ENCODE measurements at places on chromosomes 6 and 20. TPM values are rescaled to one million over a fixed set of nuclear protein-coding genes. Genes with fewer than 3 reads are reported as not detected.

RAET1G gene
- 10.5 TPM for total RNA-seq

RAB44 gene
- total RNA-seq = under 0.01 TPM

CD83 gene
- total RNA-seq = 1.9 TPM

CDH22 gene
- not detected for total RNA-seq

TBX18 gene
- 8.2 TPM for total RNA-seq

SLC17A9 gene
- 2.0 TPM for total RNA-seq

NMBR gene
- total RNA-seq = not detected

CTCFL gene
- total RNA-seq = not detected

F13A1 gene
- total RNA-seq = not detected

OR2J3 gene
- total RNA-seq = not detected

LY86 gene
- not detected for total RNA-seq

SLC4A11 gene
- 0.94 TPM for total RNA-seq

SLPI gene
- total RNA-seq = 2.8 TPM

OLIG3 gene
- not detected for total RNA-seq

GABRR1 gene
- total RNA-seq = not detected

ADGRF5 gene
- under 0.01 TPM for total RNA-seq

NRSN1 gene
- total RNA-seq = under 0.01 TPM

GSTA4 gene
- 43.6 TPM for total RNA-seq

FAM209B gene
- total RNA-seq = not detected

PSORS1C1 gene
- total RNA-seq = 2.8 TPM
